NCI-H1436 treated with DMSO at 0.1 percent for 48 hours (cell line): ENCODE measurements at places on chromosomes 7 and 10.

- no peak for DNase-seq
These were observed 72.1 kb downstream of the PTPRZ1 start for GRCh38 chr7:121945066-121945465.

- DNase-seq = no peak
These were observed 16.8 kb upstream of the DNAH11 start for GRCh38 chr7:21526007-21526406.

DNA sequence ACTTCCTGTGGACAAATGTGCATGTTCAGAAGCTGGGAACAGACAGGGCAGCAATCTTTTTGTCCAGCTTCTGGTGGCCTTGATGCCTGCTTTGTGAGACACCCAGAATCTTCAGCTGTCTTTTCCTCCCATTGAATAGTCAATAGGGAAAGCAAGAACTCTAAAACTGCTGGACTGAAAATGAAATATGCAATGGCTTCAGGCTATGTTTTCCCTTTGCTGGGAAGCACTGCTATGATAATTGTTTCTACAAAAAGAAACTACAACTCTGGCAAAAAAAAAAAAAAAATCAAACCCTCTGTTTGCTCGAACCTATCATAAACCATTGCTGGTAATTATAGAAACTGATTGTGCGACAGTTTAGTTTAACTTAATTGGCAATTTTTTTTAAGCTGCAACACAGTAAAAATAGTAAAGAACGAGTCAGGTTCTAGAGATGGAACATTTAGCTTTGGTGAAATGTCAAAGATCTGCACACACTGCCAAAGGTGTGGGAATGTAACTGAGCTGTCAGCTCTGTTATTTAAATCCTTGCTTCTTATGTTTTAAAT is 79.1 kb upstream of the NEUROD6 start:
- DNase-seq = no peak

DNA sequence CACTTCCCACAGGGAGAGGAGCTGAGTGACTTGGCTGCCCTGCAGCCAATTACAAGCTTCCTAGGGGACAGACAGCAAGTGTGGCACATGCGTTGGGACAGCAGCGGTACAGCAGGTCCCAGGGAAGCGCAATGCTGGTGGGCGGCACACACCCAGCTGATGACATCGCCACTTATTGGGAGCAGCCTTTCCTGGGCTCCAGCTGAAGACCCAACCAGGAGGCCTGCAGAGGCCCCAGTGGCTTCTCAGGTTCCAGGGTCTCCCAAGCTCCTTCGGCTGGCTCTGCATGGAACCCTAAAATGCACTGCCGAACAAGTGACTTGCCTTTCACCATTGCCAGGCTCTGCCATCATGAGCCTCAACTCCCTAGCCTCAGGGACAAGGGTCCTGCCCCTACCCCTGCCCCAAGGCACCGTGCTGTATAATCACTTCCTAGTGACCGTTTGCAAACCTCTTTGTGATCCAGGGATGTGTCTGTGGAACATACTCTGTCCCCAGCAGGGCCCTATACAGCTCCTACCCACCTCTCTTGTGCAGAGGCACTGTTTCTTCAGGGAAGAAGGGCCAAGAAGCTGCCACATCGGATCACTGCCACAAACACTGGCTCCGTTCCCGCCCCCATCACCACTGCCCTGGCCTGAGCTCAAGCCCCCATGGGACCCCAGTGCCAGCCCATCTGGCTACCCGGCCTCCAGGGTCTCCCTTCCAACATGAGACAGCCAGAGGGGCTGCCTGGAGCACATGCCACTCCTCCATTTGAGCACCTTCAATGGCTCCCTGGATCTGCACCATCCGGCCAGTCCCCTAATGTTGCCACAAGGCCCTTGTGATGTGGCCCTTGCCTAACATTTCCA is 19.3 kb upstream of the SLIT1 start:
- no peak for DNase-seq

DNA sequence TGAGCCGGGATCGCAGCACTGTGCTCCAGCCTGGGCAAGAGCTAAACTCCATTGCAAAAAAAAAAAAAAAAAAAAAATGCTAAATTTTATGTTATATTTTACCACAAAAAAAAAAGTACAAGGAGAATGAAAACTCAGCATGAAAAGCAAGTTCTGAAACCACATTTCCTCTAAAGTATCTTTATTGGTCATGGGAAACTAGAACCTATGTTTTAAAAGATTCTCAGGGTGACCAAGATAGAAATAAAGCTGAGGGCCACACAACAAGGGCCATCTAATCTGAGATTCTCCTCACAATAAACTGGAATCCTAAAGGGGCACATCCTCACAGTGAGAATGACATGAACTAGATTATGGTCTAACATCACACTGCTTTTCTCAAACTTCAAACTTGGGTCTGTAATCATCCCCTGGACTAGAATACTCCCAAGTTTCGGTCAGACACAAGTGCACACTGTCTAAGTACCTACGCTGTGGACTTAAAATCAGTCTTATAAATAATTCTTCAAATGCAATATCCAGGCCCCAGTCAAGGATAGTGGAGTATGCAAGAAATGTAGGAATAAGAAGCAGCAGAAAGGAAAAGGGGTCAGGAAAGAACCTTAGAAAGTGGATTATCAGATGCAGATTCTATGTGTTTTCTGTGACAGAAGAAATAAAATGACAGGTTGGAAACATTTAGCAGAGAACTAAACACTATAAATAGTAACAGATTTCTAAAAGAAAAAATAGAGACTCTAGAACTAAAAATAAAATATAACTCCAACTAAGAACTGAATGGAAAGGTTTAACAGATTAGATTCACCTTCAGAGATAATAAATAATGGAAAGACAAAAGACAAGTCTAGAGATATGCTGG is 49.9 kb downstream of the COA1 start:
- no peak for DNase-seq

GRCh38 chr7:8249121-8249520 is 12.8 kb downstream of the ICA1 start:
- no peak for DNase-seq

- no peak for DNase-seq
These were observed 121.3 kb downstream of the PPP1R9A start for GRCh38 chr7:95028683-95029082.

DNA sequence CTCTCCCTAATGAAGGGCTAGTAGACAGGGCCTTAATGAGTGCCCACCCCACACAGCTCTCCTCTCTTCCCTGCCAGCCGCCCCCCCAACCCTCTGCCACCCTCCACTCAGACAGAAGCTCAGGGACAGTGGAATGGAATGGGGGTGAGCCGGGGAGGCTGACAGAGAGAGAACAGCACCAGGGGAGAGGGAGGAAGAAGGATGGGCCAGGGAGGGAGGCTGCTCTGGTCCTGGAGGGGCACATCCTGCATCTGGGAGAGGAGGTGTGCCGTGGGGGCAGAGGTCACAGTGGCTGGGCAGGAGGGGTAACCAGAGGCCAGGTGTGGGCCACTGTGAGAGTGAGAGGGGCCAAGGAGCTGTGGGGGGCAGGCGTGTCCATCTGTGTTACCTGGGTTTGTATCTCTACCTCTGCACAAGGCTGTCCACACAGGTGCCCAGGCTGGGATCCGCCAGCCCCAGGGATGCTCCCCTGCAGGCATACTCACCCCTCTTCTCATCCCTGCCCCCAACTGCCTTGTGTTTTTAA is 2.4 kb downstream of the NYAP1 start:
- DNase-seq = no peak

GRCh38 chr10:97127509-97127908 is 58.2 kb downstream of the SLIT1 start:
- no peak for DNase-seq

- no peak for DNase-seq
These were observed 6.5 kb downstream of the POR start for GRCh38 chr7:75921479-75921878.

DNA sequence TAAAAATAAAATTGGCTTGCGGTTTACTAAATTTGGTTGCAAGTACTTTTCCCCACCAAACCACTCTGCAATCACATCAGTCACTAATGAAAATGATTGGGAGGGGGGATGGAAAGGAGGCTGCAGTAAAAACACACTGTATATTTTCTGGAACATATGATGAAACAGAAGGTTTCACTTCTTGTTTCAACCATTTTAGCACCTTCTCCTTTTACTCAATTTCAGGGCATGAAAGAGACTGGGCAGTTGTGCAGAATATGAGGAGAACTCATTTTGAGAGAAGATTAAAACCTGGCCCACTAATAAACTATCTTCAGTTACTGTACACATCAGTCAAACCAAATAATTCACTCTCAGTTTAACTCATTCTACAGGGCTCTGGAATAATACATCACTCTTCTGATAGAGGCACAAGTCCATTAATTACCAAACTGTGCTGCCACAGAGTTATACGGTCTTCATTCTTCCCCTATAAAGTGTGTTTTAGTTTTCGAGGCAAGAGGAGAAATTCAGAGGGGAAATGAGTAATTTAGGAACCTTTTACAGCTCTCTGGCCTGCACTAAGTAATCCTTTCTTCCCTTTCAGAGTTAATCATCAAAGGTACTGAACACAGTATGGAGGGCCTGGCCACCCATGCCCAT is 25.5 kb downstream of the JAZF1 start:
- DNase-seq = no peak

GRCh38 chr10:30088178-30088577 is 28.8 kb upstream of the JCAD start:
- no peak for DNase-seq

- DNase-seq = no peak
These were observed 97.6 kb downstream of the PRPF18 start for GRCh38 chr10:13684252-13684791.

DNA sequence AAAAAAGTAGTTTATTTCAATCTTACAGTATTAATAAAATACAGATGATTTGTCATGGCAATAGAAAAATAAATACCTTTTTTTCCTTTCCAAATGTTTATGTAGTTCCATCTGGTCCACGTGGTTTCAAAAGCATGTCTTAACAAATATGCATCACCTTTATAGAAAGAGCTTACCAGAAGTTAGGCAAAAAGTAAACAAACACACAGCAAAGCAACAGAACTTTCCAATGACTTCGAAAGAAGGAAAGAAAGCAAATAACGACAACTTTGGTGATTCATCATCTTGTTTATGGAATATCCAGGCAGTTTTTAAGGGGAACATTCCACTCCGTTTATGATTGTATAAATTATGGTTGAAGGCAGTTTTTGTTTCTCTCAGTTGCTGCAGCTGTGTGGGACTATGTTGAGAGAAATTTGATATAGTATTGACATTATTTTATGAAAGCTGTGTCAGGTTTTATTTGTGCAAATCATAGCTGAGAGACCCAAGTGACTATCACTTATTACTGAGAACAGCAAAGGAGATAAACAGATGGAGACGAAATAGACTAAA is 203.1 kb downstream of the CDC14C start:
- DNase-seq = no peak

DNA sequence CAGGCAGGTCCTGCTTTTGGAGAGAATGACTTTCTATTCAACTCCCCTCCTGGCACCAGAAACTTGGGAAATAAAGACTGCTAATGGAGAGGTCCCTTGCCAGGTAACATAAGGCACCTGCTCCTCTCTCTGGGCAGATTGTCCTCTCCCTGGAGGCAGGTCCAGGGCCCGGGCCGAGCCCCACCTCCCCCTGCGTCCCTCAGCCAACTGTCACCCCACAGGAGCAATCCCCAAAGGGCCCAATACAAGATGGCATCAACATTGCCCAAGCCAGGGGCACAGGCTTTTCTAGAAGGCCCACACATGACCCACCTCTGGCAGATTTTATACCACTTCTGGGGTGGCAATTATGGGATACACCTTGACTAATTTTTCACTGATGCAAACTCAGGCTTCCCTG is 145.2 kb downstream of the HERPUD2 start:
- DNase-seq = no peak
